ENCODE measurements at places on chromosomes 3 and 15. TPM values are rescaled to one million over a fixed set of nuclear protein-coding genes. Genes with fewer than 3 reads are reported as not detected.

GRCh38 chr3:122560680-122561079, 3.4 kb downstream of the PARP9 start:
- no peaks in the 10 kb centered on the region for H3K36me3 ChIP-seq
- H3K4me1 ChIP-seq: peaks cover 3% of the 10 kb centered on the region
- H3K4me3 ChIP-seq: no peak overlapping the region
- DNase-seq: peak; percentile 62
- no peaks in the 10 kb centered on the region for H3K27me3 ChIP-seq

DNA sequence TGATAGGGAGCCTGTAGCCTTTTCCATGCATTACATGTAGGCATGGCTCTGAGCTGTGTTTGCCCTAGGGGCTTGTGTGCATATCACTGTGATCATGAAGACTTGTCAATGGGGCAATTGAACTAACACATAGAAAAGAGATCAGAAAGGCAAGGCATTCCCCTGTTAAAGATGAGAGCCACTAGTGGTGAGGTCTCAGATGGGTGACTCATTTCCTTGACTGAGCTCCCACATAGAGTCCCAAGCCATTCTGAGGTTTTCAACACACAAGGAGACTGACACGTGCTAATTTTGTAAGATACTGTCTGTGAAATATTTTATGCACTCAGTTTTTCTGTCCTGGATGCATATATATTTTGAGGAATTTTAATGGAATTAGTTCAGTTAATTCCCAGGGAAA, 53.8 kb downstream of the SAMMSON start:
- DNase-seq: no peak
- H3K27ac ChIP-seq: no peak overlapping the region
- H3K27me3 ChIP-seq: no peaks in the 10 kb centered on the region
- H3K4me1 ChIP-seq: no peaks in the 10 kb centered on the region
- H3K36me3 ChIP-seq: no peaks in the 10 kb centered on the region
- no peak overlapping the region for H3K4me3 ChIP-seq

- DNase-seq: no peak
- no peaks in the 10 kb centered on the region for H3K27me3 ChIP-seq
- no peaks in the 10 kb centered on the region for H3K36me3 ChIP-seq
- no peaks in the 10 kb centered on the region for H3K4me1 ChIP-seq
- H3K4me3 ChIP-seq: no peak overlapping the region
- H3K27ac ChIP-seq: no peak overlapping the region
Observed at GRCh38 chr15:78840661-78841375, 29.6 kb upstream of the ADAMTS7 start.

BSN gene
- total RNA-seq: 0.87 TPM

POPDC2 gene
- 0.15 TPM for total RNA-seq

ST8SIA2 gene
- 0.15 TPM for total RNA-seq

- no peak for DNase-seq
- no peak overlapping the region for H3K4me3 ChIP-seq
- H3K4me1 ChIP-seq: no peaks in the 10 kb centered on the region
- H3K27me3 ChIP-seq: no peaks in the 10 kb centered on the region
- no peak overlapping the region for H3K27ac ChIP-seq
Observed at GRCh38 chr3:194851254-194851653, 165.6 kb downstream of the FAM43A start.

- H3K27me3 ChIP-seq: no peaks in the 10 kb centered on the region
- DNase-seq: no peak
- no peaks in the 10 kb centered on the region for H3K36me3 ChIP-seq
- H3K4me3 ChIP-seq: no peak overlapping the region
- H3K27ac ChIP-seq: no peak overlapping the region
Observed at GRCh38 chr3:191762323-191762960, 301.5 kb downstream of the PYDC2 start.

- no peaks in the 10 kb centered on the region for H3K36me3 ChIP-seq
- DNase-seq: no peak
- 0 out of 2 replicates have a peak, but pooled peaks cover 2% of the 10 kb centered on the region for H3K27me3 ChIP-seq
- H3K27ac ChIP-seq: 0 out of 2 replicates have a peak overlapping the region, but pooled peaks have one; percentile 34
- H3K4me1 ChIP-seq: peaks cover 6% of the 10 kb centered on the region
Observed at GRCh38 chr15:64912379-64913325, 950 bp downstream of the ANKDD1A start.

DNA sequence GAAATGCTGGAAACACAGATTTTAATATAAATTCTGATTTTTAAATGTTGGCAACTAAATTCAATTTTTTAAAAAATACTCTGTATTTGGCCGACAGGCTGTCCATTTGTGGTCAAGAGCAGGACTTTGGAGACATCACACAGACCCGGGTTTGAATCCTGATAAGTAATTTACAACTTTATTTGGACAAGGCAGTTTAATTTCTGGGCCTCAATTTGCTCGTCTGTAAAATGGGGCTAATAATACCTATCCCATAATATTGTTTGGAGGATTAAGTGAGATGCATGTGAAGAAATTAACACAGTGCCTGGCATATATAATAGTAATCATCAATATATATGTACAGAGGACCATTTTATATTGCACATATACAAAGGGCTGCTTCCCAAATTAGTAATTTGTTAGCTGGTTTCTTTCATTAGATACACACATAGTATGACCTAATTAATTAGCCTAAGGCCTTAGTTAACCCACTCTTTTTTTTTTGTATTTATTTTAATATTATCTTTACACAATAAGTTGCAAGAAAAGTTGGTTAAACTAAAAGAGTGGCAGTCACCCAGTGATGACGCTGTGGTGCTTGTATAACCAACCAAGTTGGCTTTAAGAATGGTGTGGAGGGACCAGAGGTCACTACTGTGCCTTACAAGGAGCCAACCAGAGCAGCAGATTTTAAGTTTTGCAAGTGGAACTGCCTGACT, 665 bp downstream of the PIGB start:
- H3K4me3 ChIP-seq: peak overlapping the region; percentile 86
- H3K36me3 ChIP-seq: peaks cover 2% of the 10 kb centered on the region

DNA sequence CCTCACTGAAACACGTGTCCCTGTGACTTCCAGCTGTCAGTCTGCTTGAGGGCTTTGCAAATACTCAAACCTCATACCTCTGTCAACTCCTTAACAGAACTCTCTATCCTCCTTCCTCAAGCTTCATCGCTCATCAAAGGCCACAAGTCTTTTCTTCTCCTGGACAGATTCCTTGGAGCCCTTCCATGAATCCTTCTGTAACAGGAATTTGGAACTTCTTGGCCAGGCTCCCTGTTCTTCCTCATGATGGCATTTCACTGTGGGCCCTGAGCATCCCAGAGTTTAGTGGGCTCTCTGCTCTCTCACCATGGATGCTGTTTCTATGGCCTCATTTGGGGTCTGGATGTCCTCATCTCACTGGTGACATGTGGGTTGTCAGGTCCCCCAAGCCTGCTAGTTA, 105.0 kb upstream of the TLE3 start:
- H3K4me1 ChIP-seq: no peaks in the 10 kb centered on the region
- H3K27me3 ChIP-seq: no peaks in the 10 kb centered on the region
- no peak overlapping the region for H3K4me3 ChIP-seq
- no peaks in the 10 kb centered on the region for H3K36me3 ChIP-seq
- H3K27ac ChIP-seq: no peak overlapping the region

DNA sequence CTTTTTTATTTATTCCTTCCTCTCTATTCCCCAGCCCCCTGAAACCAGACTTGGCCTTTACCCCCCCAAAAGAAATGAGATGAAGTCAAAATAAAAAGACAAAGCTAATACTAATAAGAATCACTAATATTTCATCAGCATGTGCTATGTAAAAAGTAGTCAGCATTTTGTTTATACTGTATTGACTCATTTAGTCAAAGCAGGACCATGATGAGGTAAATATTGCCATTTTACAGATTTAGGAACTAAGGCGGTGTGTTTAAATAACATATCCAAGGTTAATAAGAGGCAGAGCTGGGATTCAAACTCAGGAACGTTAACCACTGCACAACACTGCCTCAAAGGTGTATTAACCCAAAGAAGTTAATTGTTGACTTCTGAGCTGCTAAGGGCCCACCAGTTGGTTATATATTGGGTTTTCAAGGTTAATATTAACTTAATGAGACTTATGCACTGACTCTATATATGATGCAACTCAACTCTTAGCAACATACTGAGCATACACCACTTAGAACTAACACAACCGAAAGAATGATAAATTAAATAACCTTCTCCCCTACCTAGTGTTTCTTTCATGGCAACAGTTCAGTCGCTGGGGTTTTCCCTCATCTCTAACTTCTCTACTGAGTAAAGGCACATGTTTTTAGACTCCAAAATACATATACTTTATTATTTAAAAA, 34.7 kb downstream of the FOXP1 start:
- H3K4me3 ChIP-seq: no peak overlapping the region
- DNase-seq: no peak
- no peaks in the 10 kb centered on the region for H3K36me3 ChIP-seq
- H3K4me1 ChIP-seq: no peaks in the 10 kb centered on the region

DNA sequence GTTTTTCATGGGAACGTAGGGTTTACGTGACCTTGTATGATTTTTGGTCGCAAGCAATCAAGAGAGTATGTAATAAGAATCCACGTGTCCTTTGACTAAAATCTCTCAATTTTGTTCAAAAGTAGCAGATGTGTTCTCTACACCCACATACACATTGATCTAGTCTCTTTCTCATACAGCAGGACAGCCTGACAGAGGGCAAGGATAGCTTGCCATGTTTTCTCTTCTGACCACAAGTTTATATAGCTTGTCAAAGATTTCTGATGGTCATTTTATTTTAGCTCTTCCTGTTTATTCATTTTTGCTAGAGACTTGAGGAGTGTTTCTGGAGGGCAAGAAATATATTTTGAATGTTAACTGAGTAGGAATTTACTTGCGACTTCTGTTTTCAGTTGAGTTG, 570.2 kb upstream of the ALCAM start:
- no peaks in the 10 kb centered on the region for H3K4me1 ChIP-seq
- no peaks in the 10 kb centered on the region for H3K27me3 ChIP-seq
- H3K4me3 ChIP-seq: no peak overlapping the region
- no peak overlapping the region for H3K27ac ChIP-seq
- no peak for DNase-seq
- H3K36me3 ChIP-seq: no peaks in the 10 kb centered on the region

- H3K4me3 ChIP-seq: no peak overlapping the region
- no peaks in the 10 kb centered on the region for H3K36me3 ChIP-seq
- no peaks in the 10 kb centered on the region for H3K4me1 ChIP-seq
- no peak overlapping the region for H3K27ac ChIP-seq
Observed at GRCh38 chr3:162643245-162643644, 1146.6 kb downstream of the OTOL1 start.

DNA sequence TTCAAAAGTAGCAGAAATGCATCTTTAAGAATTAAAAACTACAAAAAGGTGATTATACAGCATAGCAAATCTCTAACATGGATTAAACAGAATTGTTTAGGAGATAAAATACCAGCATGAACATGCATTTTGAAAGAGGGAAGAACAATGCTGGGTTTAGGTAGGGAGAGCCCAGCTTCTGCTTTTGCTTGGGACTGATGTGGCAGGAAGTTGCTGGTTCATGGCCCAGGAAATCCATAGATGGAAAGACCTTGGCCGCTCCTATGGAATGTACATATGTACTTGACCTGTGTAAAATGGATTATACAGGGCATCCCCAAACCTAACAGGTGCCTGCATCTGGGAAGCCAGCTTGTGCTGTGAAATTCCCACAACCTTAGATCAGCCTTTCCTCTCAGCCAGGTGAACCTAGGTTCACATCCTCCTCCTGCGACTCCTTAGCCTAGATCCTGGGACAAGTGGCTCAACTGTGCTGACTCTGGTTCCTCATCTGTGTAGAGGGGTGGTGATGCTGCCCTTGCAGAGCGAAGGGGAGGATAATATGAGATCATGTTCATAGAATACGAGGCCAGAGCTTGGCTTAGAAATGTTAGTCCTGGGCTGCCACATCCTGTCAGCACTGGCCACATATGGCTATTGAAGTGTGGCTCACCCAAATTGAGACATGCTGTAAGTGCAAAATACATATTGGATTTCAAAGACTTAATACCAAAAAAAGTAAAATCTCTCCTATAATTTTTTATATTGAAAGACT, 47.0 kb upstream of the PLXNA1 start:
- no peaks in the 10 kb centered on the region for H3K27me3 ChIP-seq
- H3K4me3 ChIP-seq: no peak overlapping the region
- H3K4me1 ChIP-seq: peaks cover 26% of the 10 kb centered on the region
- H3K36me3 ChIP-seq: no peaks in the 10 kb centered on the region
- no peak for DNase-seq
- H3K27ac ChIP-seq: no peak overlapping the region

GRCh38 chr3:48692551-48692950, 6.8 kb upstream of the NCKIPSD start:
- H3K27me3 ChIP-seq: no peaks in the 10 kb centered on the region
- peaks cover 27% of the 10 kb centered on the region for H3K36me3 ChIP-seq
- no peak for DNase-seq
- no peak overlapping the region for H3K27ac ChIP-seq

DNA sequence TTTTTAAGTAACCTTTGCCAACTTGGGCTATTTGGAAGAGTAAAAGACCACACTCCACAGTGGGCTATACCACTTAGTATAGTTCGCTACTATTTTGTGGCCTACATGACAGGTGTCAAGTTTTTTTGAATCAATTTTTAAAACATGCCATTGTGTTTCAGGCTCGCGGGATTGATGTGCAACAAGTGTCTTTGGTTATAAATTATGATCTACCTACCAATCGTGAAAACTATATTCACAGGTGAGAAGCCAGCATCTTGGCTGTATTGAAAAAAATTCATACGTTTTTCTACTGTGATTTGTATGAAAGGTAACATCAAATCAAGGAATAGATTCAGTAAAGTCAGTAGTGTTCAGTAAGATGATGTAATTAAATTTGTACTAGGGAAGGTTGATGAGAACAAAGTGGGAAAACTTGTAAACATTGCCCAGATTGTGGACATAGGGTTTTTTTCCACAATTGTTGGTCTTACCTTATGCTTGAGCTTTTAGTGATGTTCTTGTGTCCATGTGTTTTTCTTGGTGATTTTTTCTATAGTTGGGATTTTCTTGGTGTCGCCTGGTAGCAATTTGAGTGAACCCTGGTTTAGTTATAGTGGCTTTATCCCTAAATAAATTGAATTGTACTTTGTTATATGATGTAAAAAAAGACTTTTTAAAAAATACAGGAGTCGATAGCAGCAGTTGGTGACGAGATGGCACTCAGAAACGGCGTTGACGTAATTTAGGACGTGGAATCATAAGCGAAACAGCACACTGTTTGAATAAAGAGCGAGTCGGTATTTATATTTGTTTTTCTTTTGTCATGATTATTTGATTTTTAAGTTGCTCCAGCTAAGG, 4.5 kb downstream of the EIF4A2 start:
- no peaks in the 10 kb centered on the region for H3K27me3 ChIP-seq
- peaks cover 49% of the 10 kb centered on the region for H3K4me1 ChIP-seq
- DNase-seq: no peak
- peak overlapping the region; percentile 100 for H3K27ac ChIP-seq
- peaks cover 62% of the 10 kb centered on the region for H3K36me3 ChIP-seq
